ENCODE measurements at places on chromosomes 3 and 15.

GRCh38 chr3:78668302-78668701 lies 1099.5 kb downstream of the ROBO1 start:
- DNase-seq, result no peak

DNA sequence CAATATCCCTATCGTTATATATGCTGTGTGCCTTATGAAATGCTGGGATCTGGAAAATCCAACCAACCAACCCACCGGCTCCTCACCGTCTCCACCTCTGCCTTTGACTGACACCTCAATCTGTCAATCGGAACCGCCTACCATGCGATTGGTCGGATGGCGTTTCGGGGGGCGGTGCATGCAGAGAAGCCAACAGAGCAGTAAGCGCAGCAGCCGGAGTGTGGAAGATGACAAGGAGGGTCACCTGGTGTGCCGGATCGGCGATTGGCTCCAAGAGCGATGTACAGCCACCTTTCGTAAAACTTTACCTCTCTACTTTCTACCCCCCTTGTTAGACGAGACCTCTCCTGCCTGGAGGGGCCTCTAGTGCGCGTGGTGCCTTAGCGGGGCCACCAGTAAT lies 6.3 kb downstream of the CLK3 start:
- no peak for DNase-seq

- DNase-seq, result no peak
Observed at GRCh38 chr3:85180-85579, 111.4 kb upstream of the CHL1 start.

DNA sequence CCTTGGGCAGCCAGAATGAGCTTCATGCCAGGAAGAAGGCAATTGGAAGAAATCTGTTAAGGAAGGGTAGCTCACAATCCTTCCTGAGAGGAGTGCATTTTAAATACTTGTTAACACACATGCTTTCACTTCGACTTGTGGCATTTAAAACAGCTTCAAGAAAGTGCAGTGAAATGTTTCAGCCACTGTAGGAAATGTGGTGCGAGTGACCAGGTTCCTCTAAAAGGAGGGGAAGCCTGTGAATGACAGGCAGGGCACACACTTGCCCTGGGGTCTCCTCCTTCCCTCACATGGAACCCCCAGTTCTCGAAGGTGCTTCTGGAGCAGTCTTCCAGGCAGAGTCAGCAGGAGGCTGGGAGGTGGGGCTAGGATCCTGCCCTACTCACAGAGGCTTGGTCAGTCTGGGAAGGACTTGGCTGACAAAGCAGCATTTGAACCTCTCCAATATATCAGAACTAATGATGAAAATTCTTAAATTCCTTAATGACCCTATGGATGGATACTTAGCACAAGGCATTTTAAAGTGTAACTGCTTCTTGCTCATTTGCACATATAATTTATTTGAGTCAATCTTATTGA lies 358.6 kb downstream of the CHST2 start:
- no peak for DNase-seq

DNA sequence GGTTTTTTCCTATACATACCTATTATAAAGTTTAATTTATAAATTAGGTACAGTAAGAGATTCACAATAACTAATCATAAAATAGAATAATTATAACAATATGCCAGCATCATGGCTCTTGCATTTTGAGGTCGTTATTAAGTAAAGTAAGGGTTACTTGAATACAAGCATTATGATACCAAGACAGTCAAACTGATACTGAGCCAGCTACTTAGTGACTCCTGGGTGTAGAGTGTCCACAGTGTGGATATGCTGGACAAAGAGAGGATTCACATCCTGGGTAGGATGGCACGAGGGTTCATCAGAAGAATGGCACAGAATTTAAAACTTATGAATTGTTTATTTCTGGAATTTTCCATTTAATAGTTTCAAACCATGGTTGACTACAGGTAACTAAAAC lies 157.2 kb upstream of the IL12A start:
- no peak for DNase-seq

- DNase-seq, result peak; percentile 38
Observed at GRCh38 chr3:52606373-52607085, 70.1 kb downstream of the UQCC5 start.

DNA sequence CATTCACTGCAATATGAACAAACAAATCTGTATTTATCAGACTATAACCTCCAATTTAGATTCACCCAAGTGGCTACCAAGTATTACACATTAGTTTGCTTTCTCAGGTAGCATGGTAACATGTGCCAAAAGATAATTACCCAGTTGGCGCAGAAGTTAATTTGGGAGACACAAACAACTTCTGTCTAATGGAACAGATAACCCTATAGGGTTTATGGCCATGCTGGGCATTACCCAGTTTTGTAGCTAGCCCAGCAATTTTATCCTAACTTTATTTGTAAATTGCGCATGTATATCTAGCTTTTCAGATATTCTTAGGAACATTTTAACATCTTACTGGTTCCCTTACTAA lies 780 bp downstream of the RPL22L1 start:
- DNase-seq, result no peak

DNA sequence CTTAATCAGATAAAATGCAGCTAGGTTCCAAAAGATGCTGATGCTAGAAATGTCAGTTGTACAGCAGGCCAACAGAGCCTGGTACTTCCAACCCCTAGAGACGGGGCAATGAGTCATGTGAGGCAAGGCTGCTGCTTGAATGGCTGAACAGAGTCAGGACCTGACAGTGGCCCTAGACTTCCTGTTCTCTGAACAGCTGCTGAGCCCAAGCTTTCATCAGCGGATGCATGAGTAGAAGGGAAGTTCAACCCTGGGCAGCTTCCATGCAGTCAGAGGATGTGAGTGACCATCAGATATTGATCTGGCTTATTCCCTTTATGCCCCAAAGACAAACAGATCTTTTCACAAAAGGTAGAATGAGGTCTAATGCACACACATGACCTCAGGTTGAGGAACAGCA lies 282.9 kb upstream of the COL8A1 start:
- DNase-seq, result no peak

GRCh38 chr3:113079218-113079961 lies 88.6 kb downstream of the GTPBP8 start:
- no peak for DNase-seq

- no peak for DNase-seq
Observed at GRCh38 chr15:66169023-66169422, 84.5 kb downstream of the MEGF11 start.

GRCh38 chr3:65146179-65146578 lies 458.4 kb upstream of the ADAMTS9 start:
- peak; percentile 90 for DNase-seq
